GM06990 (cell line): ENCODE measurements at places on chromosomes 11 and 22.
A peak's percentile ranks its signal among the peaks of the same experiment; 100 is the strongest.

- DNase-seq = no peak
Measured at GRCh38 chr22:39481054-39481453, 21.0 kb upstream of the MIEF1 start.

- DNase-seq = no peak
Measured at GRCh38 chr11:96038046-96038445, 114.1 kb upstream of the MTMR2 start.

DNA sequence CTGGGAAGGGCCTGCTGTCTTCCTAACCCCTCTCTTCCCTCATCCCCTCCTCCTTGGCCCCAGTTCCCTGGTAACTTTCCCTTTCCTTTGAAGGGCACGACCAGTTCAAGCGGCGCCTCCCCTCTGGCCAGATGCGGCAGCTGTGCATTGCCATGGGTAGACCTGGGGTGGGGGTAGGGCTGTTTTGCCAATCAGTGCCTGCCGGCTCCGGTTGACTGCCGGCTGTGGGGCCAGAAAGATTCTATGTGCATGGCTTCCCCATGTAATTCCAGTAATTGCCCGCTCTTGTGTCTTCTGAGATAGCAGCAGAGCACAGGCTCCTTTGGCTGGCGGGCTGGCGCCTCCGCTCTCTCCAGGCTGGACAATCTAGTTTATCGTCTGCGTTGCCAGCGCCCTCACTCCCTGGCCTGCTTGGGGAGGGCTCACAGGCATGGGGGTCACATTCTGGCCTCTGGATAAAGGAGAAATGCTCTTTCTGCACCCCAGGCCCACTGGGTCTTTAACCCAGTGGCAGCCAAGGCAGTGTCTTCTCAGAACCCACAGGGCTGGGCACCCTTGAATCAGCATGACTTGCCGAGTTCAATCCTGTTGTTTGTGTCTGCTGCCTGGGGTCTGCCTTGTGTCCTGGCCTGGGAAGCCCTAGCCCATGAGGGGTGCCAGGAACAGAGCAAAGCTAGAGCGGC lies 9.4 kb downstream of the SIDT2 start:
- DNase-seq = no peak

- no peak for DNase-seq
Measured at GRCh38 chr11:31671681-31672080, 139.4 kb downstream of the PAX6 start.

DNA sequence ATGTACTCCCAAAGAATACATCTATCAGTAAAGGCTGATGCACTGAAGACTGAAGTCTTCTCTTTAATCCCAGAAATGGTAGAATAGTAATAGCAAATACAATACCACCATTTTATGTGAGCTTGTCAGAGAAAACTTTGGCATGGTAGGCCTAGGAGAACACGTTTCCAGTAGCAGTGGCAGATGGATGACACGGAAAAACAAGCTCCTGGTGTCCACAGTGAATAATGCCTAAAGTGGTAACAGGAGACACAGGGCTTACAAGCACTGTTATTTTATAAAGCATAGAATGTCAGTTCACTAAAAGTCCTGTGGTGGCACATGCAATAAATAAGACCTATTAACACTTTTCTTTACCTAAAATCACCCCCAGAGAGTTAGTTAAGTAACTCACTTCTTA lies 277.6 kb downstream of the TTC28 start:
- DNase-seq = no peak

GRCh38 chr11:57751676-57752253 lies at the start of gene BTBD18:
Gene BTBD18, minus strand, starts transcription at chr11:57751819. Its CDS starts 631 bp downstream, at chr11:57751188.
- no peak for DNase-seq

DNA sequence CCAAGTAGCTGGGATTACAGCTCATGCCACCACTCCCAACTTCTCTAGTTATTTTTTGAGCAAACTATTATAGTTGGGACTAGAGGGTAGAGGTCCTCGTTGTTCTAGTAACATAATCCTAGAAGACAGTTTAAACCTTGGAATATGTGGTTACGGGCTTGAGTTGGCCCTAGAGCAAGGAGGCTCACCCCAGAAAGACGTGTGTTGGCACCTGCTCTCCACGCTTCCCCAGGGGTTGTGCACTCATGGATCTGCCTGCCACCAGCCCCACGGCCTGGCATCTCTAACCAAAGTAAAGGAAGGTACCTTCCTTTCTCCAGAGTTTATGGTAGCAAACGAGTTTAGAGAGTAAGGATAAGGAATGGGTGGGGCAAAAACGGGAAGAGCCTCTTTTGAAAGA lies 79.0 kb downstream of the SCN3B start:
- DNase-seq = no peak

DNA sequence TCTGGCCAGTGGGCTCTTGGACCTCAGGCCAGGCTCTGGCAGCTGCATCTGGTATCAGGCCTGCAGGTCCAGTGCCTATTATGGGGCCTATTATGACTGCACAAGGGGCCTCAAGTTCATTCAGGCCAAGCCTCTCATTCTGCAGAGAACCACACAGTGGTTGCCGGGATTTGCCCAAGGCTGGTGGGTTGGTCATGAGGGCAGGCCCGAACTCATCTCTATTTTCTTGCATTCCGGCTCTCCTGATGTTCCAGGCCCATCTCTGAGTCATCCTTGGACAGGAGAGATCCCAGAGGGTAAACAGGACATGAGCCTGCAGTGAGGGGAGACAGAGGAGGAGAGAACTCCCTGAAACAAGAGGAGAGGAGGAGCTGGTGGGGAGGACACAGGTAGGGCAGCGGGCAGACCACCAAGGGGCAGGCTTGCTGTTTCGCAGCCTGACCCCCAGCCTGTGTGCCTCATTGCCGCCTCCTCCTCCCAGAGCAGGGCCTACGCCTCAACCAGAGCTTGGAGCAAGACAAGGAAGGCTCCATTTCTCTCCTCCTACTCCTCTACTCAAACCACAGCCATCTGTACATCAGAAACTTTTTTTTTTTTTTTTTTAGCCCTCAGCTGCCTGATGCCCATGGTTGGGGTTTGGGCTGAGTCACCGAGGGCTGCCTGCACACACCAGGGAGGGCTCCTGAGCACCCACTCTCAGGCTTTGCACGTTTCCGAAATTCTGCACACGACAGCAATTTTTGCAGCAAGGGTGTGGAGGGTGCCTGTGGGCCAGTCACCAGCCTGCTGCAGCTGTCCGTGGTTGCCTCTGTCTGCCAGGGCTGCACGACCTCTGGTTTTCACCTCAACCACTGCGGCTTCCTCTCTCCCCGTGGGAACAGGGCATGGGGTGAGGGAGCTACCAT lies 12.7 kb upstream of the TREH start:
- DNase-seq = peak; percentile 46

GRCh38 chr11:126139111-126140091 lies 72.0 kb downstream of the RPUSD4 start:
- DNase-seq = no peak

DNA sequence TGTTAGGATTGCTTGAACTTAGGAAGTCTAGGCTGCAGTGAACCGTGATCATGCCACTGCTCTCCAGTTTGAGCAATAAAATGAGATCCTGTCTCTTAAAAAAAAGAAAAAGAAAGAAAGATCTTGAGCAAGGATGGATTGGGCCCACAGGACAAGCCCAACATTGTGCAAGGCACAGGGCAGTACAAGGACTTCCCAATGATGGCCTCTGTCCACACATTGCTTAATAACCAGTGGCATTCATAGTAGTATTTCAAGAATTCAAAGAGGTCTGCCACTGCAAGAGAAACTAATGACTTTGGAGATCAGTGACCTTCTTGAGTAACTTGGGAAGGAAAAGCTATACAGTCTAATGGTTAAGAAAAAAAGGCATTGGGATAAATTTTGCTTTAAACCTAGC lies 44.6 kb downstream of the SEZ6L start:
- no peak for DNase-seq

DNA sequence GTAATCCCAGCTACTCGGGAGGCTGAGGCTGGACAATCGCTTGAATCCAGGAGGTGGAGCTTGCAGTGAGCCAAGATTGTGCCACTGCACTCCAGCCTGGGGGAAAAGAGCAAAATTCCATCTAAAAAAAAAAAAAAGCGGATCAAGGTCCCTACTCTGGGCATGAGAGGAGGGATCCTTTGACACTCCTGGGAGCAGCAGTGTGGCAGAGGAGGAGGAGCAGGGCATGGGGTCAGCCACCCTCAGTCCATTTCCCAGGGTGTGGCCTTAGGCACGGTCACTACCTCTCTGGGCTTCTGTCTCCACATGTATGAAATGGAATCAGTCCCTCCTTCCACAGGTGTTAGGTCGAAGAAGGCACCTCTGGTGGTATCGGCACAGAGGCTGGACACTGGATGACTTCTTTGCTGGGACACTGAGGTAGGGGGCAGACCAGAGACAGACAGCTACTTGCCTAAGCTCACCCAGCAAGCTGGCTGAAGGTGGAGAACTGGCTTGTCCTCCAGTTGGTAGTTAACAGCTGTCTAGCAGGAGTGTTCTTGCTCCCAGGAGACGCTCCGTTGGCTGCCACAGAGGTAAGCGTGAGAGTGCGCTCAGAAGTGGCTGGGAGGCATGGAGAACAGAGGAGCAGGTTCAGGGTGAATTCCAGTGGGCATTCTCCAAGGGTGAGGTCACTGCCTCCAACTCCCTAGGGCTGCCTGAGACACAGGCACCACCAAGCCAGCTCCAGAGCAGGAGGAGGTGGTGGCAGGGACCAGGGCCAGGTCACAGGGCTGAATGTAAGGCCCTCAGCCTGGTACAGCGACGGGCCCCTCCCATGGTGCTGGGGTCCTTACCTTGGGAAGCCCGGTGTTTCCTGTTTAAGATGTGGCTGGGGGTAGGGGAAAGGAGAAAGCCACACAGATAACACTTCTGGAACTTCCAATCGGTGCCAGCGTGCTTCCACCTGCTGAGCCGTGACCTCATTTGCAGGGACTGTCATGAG lies 19.5 kb downstream of the TXN2 start:
- no peak for DNase-seq

GRCh38 chr11:87022738-87023137 lies 15.0 kb upstream of the TMEM135 start:
- DNase-seq = no peak

- DNase-seq = no peak
Measured at GRCh38 chr22:47295982-47296381, 533.5 kb downstream of the TBC1D22A start.

- no peak for DNase-seq
Measured at GRCh38 chr11:111408789-111409727, 30.0 kb upstream of the POU2AF1 start.

- no peak for DNase-seq
Measured at GRCh38 chr22:22815397-22816170, 72.0 kb upstream of the IGLL5 start.

DNA sequence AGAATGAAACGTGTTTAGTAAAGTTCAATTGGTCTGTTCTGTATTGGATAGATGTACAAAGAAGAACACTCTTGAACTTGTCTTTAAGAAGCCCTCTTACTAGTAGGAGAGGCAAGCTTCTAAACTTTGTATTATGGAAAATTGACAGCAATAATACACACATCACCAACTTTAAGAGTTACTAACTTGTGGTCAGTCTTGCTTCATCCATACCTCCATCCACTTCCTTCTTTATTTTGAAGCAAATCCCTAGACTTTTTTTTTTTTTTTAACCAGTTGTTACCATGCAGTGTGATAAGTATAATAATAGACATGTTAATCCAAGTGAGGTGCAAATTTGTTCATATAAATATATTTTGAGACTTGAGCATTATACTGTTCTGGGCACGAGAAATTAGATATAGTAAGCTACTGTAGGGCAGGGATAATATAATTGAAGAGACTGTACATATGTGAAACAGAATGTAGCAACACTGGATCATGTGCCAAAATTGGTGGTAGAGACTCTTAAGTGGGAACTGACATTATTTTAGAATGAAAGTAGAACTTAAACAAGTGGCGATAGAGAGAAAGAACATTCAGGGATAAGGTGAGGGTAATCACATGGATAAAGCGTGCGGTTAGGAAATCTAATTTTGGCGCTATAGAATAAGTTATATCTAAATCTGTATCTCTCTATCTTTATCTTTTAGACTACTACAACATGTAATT lies 6.5 kb downstream of the FAR1 start:
- no peak for DNase-seq

- no peak for DNase-seq
Measured at GRCh38 chr11:128920666-128921065, 22.0 kb downstream of the TP53AIP1 start.

GRCh38 chr22:32650553-32651345 lies 150.8 kb upstream of the TIMP3 start:
- no peak for DNase-seq

GRCh38 chr22:17921871-17922821 lies 102.2 kb downstream of the MICAL3 start:
- no peak for DNase-seq

GRCh38 chr11:131917634-131918384 lies 547.4 kb downstream of the NTM start:
- DNase-seq = no peak

GRCh38 chr11:32752001-32752400 lies 42.5 kb downstream of the CCDC73 start:
- no peak for DNase-seq

DNA sequence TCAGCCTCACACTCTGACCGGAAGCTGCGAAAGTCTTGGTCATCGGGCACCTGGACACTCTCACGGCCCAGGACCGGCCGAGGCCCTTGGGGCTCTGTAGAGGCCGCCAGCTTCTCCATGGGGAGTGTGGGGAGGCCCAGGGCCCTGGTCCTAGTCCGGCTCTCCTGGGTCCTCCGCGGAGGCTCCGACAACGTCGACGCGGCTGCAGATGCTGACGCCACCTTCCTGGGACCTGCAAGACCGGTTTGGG lies 12.9 kb downstream of the STARD10 start:
- DNase-seq = no peak

GRCh38 chr11:118953265-118953664 lies 2.8 kb upstream of the UPK2 start:
- DNase-seq = no peak

- peak; percentile 7 for DNase-seq
Measured at GRCh38 chr11:67640758-67641337, 1.3 kb upstream of the TBX10 start.

DNA sequence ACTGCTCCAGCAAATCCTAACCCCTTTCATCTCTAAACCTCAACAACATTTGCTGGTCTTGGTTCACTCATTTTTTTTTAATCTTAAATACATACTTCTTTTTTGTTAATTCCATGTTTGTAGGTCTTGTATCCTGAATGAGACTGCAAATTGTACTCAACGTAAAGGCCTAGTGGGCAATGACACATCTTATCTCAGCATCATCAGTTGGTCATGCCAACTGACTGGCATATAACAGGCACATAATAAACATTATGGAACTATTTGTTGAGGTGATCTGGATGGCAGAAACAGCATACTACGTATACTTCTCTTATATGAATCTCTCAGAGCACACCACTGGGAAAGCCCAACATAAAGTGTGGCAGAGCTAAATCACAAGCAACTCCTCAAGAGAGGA lies 116.7 kb downstream of the RBFOX2 start:
- DNase-seq = no peak

DNA sequence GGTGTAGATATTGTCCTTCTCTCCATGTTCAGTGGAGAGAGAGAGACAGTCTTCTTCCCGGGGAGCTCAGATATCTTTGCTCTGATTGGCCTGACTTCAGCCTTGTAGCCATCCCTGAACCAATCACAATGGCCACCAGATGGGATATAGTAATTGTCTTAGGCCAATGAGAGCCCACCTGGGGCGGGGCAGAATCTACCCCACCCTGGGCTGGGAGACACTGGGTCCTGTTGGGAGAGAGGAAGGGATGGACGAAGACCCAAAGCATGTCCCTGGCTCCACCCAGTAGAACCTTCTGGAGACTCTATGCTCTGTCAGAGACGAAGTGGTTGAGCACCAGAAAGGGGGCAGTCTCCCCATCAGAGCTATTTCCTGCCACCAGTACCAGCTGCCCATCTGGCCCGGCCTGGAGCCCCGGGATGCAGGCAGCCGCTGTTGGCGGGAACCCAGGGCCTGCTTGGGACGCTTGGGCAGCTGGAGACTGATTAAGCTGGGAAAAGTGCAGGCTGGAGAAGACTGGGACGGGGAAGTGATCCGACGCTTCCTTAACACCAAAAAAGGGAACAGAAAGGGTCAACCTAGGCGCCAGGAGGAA lies 31.6 kb upstream of the CBX7 start:
- DNase-seq = no peak

- peak; percentile 56 for DNase-seq
Measured at GRCh38 chr11:68312780-68313573, 586 bp downstream of the LRP5 start.
